ENCODE measurements at places on chromosomes 16 and 17.
A peak's percentile ranks its signal among the peaks of the same experiment; 100 is the strongest.

DNA sequence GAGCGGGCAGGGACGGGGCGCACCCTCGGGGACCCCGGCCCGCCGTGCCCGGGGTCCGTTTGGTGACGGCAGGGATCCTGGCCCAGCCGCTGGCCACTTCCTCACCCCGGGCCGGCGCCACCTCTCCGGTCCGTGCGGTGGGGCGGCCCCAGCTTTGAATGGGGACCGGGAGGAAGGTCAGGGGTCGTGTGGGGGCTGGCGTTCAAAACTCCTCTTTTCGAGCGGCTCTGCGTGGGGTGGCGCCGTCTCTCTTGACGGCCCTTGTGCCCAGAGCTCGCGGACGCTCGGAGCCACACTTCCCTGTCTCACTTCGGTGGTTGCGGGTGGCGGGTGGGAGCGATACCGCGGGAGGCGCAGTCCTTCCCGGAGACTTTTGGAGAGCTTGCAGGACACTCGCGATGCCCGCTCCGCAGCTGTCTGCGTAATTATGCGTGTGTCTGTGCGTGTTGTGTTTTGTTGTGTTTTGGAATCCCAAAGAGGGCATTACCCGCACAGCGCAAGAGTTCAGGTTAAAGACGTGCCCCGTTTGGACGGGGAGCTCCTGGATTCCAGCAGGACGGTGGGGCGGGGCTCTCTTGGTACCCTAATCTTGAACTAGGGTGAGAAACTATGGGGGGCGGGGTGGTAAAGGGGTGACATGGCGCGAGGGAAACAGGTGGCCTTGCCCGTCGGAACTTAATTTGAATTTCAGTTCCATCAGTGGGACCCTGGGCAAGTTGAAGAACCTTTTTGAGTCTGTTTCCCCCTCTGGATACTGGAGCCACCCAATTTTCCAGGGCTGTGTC lies 637 bp downstream of the PLCG2 start:
- DNase-seq = peak; percentile 20

DNA sequence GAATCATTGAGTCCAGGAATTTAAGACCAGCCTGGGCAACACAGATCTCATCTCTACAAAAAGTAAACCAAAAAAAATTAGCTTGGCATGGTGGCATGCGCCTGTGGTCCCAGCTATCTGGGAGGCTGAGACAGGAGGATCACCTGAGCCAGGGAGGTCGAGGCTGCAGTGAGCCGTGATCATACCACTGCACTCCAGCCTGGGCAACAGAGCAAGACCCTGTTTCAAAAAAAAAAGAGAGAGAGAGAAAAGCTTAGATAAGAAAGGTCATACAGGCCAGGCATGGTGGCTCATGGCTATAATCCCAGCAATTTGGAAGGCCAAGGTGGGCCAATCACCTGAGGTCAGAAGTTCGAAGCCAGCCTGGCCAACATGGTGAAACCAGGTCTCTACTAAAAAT lies 63.5 kb upstream of the DNAH17 start:
- DNase-seq = no peak

GRCh38 chr16:35102780-35103403 lies 1643.5 kb downstream of the TP53TG3F start:
- peak; percentile 32 for DNase-seq

GRCh38 chr16:87895641-87896141 lies 26.4 kb upstream of the SLC7A5 start:
- DNase-seq = peak; percentile 96

- no peak for DNase-seq
These were observed 93.3 kb downstream of the TNFRSF13B start for GRCh38 chr17:16878606-16879005.

GRCh38 chr17:50866950-50867362 lies 802 bp upstream of the TOB1 start:
- DNase-seq = peak; percentile 73

GRCh38 chr16:2273484-2273883 lies 5.6 kb upstream of the RNPS1 start:
- DNase-seq = no peak

- peak; percentile 50 for DNase-seq
These were observed 4.4 kb downstream of the CRLF3 start for GRCh38 chr17:30819971-30820705.

DNA sequence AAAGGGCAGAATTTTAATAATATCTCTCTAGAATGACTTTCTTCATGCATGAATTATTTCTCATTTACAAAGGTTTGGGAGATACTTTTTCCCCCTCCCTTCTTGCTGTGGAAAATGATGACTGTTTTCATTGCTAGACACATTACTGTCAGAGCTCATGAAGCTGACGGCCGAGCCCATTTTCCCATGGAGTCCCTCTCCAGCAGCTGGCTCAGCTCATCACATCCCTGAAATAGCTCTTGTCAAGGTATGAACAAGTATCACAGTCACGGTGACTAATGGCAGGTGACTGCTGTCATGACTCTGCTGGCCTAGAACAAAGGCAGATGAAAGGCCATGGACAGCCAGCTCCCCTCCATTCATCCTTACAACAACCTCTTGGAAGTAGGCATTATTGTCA lies 208.1 kb downstream of the ABCC12 start:
- no peak for DNase-seq

DNA sequence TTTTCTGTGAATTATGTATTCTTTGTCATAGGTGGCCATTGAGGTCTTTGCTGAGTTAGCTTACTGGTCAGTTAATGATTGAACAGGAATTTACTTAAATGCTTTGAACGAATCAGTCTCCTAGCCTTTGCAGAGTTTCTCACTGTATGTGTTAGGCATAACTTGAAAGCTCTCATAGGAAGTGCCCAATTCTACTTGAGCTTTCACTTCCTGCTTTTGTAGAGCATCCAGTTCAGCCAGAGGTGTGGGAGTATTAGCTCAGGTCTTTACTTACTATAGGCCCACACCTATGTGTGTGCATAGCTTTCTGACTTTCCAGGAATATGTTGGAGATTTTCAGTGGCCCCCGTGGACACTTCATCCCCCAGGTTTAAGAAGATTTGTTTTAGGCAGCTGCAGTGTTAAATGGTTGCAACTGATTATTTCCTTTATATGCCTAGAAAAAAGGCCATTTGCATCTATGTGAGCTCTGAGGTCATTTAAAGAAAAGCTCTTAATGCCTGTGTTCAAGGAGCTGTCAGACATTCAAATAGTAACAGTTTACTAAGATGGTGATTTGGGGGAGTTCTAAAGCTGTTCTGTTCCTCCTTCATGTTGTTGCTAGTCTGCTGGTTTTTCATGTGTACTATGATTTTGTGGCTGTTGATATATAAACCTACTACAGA lies 62.3 kb downstream of the PHKB start:
- no peak for DNase-seq

GRCh38 chr17:30346221-30346795 lies 12.5 kb upstream of the TMIGD1 start:
- no peak for DNase-seq

Data from activated naive CD4-positive, alpha-beta T cell treated with anti-CD3 and anti-CD28 coated beads for 36 hours (primary cell).